Stimulated activated CD4-positive, alpha-beta T cell treated with anti-CD3 and anti-CD28 coated beads, TNF-alpha, amount 100 ng/mL, for 4 hours (primary cell): ENCODE measurements at places on chromosomes 3 and 15.

DNA sequence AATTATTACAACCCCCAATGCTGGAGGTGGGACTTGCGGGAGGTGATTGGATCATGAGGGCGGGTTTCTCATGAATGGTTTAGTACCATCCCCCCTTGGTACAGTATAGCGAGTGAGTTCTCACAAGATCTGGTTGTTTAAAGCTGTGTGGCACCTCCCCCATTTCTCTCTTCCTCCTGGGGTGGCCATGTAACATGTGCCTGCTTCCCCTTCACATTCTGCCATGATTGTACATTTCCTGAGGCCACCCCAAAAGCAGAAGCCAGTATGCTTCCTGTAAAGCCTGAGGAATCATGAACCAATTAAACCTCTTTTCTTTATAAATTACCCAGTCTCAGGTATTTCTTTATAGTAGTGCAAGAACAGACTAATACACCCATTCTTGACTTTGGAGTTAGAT is 20.3 kb upstream of the PROK2 start:
- DNase-seq = no peak

- DNase-seq = no peak
Measured at GRCh38 chr3:23952646-23953045, 7.6 kb downstream of the NR1D2 start.

DNA sequence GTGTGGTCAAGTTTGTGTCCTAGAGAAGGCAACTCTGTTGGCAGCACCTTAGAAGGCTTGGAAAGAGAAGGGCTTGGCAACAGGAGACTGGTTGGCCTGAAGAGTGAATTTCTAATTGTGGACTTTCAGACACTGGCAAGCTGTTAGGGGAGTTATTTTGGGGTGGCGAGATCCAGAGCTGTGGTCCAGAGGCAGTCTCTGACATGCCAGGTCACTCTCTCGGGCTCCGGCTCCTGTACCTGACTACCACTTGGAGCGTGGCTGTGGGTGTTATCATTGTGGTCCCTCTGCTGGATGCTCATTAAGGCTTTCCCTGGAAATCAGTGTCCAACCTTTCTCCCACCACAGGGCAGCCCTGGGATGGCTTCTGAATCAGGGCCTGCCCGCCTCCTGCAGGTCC is 209.0 kb downstream of the SLCO3A1 start:
- DNase-seq = no peak

- no peak for DNase-seq
Measured at GRCh38 chr3:172102883-172103310, 63.5 kb downstream of the FNDC3B start.

DNA sequence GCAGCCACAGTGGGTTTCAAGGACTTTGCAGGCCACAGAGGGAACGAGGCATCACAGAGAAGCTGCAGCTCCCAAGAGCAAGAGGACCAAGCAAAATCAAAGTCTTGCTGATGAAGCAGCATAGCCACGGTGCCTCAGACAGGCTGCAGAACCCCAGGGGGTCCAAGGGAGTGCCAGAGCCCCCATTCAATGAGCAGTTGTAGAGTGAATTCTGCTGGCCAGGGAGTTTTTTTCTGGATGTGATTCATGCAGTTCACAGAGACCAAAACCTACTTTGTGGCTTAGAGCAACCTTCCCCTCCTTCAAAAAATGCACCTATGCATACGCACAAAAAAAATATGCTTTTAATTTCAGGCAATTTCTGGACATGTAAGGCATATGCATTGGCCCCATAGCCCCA is 409.0 kb downstream of the VPS13C start:
- DNase-seq = no peak

DNA sequence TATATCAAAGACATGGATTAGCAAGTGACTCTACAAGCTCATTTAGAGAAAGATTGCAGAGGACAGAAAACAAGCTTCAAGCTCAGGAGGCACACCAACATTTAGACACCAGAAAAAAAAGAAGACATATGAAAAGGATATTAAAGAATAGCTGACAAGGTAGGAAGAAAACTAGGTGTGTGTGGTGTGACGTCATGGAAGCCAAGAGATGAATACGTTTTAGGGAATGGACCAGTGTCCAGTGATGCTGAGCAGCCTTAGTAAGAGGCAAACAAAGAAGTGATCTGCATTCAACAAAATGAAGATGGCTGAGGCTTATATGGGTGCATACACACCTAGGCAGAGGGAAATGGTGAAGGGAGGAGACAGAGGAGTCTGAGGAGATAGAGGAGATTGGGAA is 377.4 kb downstream of the ROBO1 start:
- no peak for DNase-seq

DNA sequence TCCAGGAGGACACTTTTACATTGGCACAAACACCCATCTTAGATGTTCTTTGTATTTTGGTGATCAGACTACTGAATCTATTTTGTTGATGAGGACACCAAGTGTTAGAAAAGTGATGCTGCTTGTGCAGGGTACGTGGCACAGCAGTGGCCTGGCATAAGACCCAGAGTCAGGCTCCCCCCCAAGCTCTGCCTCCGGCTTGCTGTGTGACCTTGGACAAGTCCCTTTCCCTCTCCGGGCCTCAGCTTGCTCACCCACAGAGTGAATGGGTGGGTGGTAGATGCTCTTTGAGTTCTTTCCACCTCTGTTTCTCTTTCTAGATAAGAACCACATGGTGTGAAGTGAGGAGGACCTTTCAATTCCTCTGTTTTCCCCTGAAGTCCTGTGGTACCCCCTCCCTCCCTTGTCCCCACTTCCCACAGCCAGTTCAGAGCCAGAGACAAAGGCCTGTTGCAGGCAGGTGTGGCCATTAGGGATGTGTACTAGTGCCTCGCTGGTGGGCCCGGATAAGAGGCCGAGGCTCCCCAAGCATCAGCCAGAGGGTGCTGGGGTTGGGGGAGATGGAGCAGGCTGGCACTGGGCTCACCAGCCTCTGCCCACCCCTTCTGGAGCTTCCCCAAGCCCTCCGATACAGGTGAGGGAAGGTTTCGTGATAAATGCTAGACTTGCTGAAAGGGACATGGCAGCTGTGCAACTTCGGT is 43.6 kb downstream of the SMAD6 start:
- DNase-seq = no peak

DNA sequence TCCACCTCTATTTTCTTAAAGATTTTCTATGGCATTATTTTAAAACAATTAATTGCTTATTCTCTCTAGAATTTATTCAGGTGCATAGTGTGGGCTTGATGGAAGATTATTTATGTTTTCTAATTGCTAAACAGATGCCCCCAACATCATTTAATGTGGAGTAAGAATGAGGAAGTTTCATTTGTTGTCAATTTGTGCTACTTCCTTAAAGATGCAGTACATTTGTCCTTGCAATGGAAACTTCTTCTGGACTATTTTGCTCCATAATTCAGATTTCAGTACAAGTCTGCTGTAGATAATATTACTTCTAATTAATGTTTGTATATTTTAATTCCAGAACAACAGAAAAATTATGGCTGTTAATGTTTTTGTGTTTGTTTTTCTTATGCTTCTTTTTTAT is 104.8 kb downstream of the TGFBR2 start:
- DNase-seq = no peak

GRCh38 chr3:81302045-81302444 is 459.4 kb downstream of the GBE1 start:
- no peak for DNase-seq

DNA sequence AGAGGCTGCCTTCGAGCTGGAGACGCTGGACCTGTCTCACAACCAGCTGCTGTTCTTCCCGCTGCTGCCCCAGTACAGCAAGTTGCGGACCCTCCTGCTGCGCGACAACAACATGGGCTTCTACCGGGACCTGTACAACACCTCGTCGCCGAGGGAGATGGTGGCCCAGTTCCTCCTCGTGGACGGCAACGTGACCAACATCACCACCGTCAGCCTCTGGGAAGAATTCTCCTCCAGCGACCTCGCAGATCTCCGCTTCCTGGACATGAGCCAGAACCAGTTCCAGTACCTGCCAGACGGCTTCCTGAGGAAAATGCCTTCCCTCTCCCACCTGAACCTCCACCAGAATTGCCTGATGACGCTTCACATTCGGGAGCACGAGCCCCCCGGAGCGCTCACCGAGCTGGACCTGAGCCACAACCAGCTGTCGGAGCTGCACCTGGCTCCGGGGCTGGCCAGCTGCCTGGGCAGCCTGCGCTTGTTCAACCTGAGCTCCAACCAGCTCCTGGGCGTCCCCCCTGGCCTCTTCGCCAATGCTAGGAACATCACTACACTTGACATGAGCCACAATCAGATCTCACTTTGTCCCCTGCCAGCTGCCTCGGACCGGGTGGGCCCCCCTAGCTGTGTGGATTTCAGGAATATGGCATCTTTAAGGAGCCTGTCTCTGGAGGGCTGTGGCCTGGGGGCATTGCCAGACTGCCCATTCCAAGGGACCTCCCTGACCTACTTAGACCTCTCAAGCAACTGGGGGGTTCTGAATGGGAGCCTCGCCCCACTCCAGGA is 21.1 kb downstream of the NRROS start:
- no peak for DNase-seq

GRCh38 chr15:27871078-27871901 is 227.8 kb downstream of the OCA2 start:
- DNase-seq = no peak

- no peak for DNase-seq
Measured at GRCh38 chr3:148464246-148464645, 233.5 kb upstream of the AGTR1 start.

- no peak for DNase-seq
Measured at GRCh38 chr3:149493315-149494021, 19.0 kb downstream of the TM4SF4 start.

- no peak for DNase-seq
Measured at GRCh38 chr3:50226888-50227389, 9.1 kb upstream of the GNAI2 start.

- no peak for DNase-seq
Measured at GRCh38 chr15:95105229-95105628, 873.9 kb downstream of the MCTP2 start.

- DNase-seq = no peak
Measured at GRCh38 chr3:185653949-185654757, 68.1 kb downstream of the SENP2 start.

DNA sequence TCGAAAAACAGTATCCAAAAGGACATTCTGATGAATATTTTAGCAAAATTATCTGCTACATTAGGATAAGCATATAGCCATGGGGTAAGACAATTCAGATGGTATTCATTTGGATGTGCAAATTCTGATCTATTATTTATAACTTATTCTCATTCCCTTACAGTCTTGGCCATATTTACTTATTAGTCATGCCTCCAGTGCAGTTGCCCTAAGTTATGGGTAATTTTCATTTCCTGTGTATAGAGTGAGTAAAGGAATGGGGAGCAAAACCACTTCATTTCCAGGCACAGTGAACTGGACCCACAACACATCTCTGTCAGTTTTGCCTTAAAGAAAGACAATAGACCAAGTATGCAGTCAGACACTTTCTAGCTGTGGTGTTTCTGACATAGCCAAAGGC is 134.3 kb downstream of the POLQ start:
- DNase-seq = no peak

- no peak for DNase-seq
Measured at GRCh38 chr15:62637574-62637897, 405.0 kb upstream of the TPM1 start.

DNA sequence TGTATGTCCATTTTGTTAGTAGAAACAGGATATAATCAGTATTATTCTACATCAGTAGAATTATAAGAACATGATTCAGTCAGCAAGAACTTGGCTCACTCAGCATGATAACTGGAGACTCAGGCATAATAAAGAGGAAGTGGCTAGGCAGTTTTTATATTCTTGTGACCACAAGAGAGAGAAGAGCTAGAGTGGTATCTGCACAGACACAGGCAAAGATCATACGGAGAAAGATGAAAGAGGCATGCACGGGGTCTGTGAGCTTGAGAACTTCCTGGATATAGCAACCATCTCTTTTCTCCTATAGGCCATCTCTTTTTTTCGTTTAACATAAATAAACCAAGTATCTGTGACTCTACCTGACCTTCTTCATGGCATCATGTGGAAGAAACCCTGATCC is 46.8 kb downstream of the MYO5A start:
- no peak for DNase-seq

DNA sequence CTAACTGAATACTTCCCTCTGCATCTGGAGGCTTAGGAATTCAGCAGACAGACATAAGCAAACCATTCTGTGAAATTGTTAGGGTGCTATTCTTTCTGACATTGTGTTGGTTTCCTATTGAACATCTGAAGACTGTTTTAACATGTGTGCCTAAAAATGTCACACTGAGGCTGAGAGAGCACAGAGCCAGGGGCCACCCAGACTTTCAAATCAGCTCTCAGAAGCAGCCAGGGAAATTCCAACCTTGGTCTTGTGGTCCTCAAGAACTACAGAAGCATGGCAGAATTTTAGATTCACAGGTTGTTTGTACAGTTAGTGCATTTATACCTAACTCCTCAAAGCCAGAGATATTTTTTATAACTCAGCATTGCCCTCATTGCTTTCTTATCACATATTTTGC is 929.2 kb upstream of the CFAP20DC start:
- no peak for DNase-seq

- no peak for DNase-seq
Measured at GRCh38 chr3:162141272-162141791, 644.7 kb downstream of the OTOL1 start.

DNA sequence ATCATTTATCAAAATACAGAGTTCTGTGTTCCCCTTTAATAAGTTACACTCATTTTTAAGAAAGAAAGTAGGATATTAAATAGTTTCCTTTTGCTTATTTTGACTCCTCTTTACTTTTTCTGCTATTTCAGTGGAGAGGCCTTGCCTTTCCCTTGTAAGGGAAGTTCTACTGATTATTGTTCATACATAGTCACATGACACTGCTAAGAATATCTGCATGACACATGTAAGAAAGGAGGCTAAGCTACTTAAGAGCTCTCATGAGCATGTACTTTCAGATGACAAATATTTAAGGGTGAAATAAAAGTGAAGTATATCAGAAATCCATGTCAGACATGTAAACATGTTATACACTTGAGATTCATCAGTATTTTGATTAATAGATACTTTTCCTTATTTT is 39.0 kb downstream of the MYRIP start:
- no peak for DNase-seq

DNA sequence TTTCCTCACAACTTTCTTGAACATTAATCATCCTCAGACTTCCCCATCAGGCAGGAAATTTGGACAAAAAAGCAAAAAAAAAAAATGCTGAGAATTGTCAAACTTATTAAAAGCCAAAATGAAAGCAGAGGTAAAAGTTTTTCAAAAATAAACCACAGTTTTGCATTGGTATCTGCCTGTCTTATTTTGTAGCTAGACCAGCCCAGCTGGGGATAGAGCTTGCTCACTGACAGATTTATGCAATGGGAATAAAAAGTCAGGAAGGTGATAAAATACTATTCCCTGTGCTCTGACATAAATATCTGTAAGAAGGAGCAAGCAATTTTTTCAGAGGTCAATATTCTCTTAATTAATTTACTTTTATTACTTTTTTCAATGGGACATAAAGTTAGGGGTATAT is 1006.7 kb upstream of the ALCAM start:
- DNase-seq = no peak

GRCh38 chr15:101060576-101061551 is 141.7 kb downstream of the LRRK1 start:
- no peak for DNase-seq

DNA sequence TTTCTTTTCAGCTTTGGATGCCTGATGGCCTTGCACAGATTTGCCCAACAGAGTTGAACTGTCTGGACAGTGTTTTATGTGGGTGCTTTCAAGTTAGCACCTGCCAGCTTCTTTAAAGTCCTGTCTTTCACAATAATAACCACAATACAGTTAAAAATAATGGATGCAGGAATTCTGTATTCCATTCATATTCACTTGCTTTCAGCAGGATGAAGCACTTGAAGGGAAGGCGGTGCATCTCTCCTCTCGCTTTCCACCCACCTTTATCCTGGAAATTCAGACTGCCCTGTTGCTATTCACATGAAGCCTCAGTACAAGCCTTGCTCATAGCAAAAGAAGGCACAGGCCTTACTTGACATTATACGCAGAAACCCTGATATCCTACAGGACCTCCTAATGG is 26.5 kb upstream of the GYG1 start:
- DNase-seq = no peak
